ENCODE measurements at places on chromosomes 2 and 18.

DNA sequence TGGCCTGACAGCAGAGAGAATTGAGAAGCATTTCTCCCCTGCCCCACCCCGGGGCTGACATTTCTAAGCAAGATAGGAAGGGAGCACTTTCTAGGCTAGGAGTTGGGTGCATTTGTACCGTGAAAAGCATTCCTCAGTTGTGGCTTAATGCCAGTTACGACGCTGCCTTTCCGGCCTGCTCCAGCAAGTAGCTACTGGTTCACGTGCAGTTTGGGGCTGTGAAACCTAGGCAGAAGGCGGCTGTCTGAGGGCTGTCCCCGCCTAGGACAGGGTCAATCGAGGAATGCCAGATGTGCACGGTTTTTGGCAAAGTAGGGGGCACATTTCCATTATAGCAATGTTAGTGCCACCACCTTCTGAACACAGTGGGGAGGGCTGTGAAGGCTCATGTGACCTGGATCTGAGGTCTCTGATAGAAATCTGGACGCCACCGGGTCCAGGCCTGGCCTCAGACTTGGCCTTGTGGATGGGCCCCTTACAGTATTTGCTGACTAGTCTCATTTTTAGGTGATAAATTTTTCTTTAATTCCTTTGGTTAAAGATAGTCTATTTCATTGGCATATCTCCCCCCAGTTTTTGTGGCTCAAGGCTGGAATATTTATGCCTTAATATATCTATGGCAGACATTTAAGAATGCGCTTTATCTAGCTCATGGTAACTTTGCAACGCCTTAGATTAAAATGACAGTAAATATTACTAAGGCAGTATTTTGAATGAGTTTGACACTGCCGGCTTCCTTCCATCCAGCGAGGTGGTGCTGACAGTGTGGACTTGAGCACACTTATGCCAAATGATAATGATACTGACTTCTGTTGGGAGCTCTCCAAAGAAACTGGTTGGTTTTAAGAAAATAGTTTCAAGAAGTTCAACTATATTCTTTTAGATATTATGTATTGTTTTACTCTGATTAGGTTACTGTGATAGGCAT, 78.7 kb downstream of the LPIN1 start:
- no peak for DNase-seq

DNA sequence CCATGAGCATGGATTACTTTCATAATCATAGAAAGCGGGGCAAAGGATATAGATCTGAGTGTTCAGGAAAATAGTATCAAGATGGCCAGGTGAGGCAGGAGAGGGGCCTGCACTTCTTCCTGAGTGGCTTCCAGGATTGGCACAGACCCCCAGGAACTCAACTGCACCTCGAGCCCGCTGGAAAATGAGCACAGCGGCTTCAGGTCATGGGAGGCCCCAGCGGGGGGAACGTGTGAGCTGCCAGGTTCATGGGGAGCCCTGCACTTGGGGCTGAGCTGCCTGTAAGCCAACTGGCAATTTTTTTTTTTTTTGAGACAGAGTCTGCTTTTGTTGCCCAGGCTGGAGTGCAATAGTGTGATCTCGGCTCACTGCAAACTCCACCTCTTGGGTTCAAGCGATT, 81.5 kb upstream of the ODC1 start:
- DNase-seq: no peak

GRCh38 chr2:25165992-25166875, 2.1 kb downstream of the POMC start:
- DNase-seq: peak; percentile 51

- DNase-seq: no peak
Measured at GRCh38 chr2:229486673-229487072, 215.6 kb upstream of the PID1 start.

DNA sequence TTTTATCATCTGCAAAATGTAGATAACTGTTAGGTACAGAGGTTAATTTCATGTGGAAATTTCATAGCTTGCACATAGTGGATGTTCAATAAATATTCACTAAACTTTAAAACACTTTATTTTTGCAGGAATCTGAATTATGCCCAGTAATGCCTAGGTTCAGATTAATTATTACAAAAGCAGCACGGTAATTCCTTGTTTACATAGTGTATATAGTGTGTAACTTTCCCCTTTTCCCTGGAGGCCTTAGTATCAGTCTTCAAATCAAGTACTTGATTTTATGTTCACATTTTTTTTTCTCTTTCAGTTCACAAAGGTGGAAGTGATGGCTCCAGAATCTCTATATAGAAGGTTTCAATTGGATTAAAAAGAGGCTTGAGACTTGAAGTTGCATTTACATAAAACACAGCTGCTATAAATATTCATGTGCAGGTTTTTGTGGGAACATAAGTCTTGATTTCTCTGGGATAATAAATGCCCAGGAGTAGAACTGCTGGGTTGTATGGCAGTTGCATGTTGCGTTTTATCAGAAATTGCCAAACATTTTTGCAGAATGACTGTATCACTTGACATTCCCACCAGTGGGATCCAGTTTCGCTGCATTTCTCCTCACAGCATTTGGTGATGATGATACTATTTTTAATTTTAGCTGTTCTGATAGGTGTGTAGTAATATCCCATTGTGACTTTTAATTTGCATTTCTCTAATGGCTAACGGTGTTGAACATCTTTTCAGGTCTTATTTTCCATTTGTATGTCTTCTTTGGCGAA, 27.6 kb upstream of the LGALSL start:
- no peak for DNase-seq

- DNase-seq: no peak
Measured at GRCh38 chr2:122867941-122868340, 1112.5 kb downstream of the TSN start.

- no peak for DNase-seq
Measured at GRCh38 chr2:119718501-119719260, 39.7 kb downstream of the TMEM177 start.

DNA sequence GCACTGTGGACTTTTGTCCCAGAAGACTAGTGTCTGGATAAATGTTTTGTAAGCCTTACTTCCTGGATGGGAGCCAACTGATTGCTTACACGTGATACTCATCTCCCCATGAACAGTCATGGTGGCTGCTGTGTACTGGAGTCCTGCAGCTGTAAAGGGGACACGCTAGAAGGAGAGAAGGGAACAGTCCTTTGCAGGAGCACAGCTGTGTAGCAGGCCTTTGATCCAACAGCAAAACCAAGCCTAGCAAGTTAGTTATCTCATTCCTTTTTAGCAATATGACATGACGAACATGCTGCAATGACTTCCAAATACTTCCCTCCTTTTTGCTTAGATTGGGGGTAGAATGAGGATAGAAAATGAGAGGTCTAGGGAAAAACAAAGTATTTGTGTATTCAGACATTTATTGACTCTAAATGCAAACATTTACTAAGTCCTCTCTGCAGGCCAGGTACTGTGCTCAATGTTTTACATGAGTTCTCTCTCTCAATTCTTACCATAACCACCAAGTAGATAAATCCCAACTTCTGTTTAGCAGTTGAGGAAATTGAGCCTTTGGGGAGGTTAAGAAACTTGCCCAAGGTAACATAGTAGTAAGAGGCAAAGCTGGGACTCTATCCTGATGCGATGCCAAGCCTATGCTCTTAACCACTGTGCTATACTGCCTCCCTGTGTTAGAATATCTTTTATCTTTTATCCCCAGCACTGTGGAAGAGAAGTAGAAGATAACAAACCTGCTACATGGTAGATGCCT, 55.4 kb upstream of the CD28 start:
- DNase-seq: peak; percentile 29

- no peak for DNase-seq
Measured at GRCh38 chr18:79404567-79404910, 8.8 kb downstream of the NFATC1 start.

DNA sequence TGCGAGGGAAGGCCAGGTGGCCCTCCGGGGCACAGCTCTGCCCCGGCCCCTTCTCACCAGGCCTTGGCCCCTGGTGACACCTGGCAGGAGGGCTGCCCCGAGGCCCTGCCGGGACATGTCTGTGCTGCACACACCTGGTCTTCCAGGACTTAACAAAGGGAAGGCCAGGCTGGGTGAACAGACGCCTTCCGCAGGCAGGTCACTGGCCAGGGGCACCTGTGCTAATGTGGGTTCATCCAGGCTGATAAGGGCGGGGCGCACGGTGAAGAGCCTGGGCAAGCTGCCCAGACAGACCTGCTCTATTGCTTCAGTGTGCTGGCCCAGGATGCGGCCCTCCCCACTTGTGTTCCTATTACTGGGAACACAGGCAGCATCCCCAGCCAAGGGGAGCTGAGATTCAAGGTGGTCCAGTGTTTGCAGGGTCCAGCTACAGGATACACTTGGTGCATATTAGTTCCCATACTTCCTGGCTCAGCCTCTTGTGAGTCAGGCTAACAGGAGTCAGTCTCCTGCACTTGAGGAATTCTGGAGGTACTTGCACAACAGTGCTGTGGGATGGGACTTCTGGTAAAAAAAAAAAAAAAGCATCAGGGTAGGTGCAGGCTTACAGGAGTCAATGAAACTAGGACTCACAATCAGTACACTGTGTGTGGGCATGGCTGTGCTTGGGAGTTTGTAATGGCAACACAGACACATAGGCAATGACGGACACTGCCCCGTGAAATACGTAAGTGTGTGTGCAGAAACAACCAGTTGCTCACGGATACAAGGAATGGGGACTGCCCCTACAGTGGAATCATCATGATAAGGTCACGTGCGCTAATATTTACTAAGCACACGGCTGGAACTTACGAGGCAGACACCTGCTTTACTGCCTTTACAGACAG, 261.4 kb downstream of the TWIST2 start:
- DNase-seq: no peak

DNA sequence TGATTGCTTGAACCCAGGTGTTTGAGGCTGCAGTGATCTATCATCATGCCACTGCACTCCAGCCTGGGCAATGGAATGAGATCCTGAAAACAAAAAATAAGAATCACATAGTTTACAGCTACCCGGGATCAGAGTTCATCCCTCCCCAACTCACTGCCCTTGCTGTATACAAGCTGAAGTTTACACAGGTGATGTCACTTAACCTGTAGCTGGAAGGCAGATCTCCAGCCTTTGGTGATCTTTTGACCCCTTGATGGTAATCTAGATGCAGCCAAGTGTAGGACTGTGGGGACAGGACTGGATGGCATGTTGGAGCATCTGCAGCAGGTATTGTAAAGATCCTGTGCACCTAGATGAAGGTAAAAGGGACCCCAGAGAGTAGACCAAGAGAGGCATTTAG, 66.7 kb upstream of the SLC14A2 start:
- no peak for DNase-seq

DNA sequence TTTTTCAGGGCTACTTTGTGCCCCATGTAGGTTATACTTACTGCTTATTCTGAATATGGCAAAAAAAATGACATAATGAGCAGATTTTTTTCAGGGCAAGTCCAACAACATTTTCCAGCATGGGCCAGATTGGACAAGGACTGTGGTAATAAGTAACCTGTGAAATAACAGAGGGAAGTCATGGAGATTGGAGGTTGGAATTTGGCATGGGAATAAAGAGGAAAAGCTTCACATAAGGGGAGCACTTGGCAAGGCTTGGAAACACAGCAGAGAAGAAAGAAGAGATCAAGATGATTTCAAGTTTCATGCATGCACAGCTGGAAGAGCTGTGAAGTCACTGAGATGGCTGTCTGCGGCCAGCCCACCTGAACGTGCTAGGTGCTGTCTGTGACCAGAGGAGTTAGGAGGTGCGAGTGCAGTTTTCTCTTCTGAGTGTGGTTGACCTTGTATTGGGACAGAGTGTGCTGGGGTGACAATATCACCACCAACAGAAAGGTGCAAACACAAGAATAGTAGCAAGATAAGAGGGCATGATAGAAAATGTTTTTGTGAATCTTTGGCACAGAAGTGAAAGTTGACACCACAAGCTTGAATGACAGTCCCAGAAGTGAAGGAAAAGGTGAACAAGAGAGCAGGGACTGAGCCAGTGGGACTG, 71.1 kb upstream of the DSC1 start:
- DNase-seq: no peak

DNA sequence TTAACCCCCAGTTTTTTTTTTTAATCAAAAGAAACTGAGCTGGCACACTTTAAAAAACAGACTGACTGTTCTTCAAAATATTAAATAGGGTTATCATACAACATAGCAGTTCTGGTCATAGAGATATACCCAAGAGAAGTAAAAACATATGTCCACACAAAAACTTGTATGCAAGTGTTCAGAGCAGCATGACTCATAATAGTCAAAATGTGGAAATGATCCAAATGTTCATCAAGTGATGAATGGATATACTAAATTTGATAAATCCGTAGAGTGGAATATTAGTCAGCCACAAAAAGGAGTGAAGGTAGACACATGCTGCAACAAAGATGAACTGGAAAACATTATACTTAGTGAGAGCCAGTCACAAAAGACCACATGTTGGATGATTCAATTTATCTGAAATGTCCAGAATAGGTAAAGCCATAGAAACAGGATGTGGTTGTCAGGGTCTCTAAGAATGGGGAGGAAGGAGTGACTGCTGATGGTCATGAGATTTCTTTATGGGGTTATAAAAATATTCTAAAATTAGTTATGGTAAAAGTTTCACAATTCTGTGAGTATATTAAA, 5.1 kb downstream of the SMIM21 start:
- no peak for DNase-seq

DNA sequence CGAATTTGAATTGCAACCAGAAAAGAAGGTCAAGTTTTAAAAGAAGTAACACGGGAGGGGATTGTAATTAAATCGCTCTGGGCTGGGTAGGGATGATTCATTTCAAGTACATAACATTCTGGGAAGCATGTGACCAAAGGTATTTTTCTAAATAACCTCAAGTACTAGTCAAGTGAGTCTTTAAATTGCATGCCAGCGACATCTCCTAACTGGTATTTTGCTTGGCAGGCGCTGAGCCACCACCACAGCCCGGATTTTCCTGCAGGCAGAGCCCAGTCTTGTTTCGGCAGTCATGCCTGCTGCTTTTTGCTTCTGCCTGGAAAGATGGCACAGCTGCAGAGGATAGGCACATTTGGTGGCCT, 33.7 kb upstream of the NPAS2 start:
- DNase-seq: no peak

- no peak for DNase-seq
Measured at GRCh38 chr18:80147037-80147417, 38.0 kb downstream of the ADNP2 start.

- DNase-seq: no peak
Measured at GRCh38 chr2:219629976-219630695, 2.7 kb downstream of the SLC4A3 start.

GRCh38 chr2:155830351-155830750, 502.2 kb downstream of the NR4A2 start:
- DNase-seq: no peak

DNA sequence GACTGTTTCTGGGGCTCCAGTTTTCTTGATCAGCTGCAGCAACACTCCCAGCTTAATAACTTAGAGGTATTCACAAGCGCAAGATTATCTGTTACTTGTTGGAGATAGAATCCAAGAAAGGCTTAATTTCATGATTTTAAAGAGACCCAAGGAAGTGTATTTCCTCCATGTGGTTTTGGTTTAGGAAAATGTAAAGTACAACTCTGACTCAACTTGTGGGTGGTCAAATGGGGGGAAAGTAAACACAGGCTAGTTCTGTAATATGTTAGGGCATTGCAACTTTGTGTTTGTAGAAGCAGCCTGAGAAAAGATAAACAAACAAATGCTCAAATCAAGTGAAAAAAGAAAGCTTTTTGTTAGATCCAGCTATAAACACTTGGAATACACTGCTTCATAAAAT, 90.1 kb upstream of the COL3A1 start:
- DNase-seq: no peak
